Esophagus muscularis mucosa (tissue), 4 donors: ENCODE measurements at places on chromosomes 2 and 18. TPM values are rescaled to one million over a fixed set of nuclear protein-coding genes. Genes with fewer than 3 reads are reported as not detected.

DNA sequence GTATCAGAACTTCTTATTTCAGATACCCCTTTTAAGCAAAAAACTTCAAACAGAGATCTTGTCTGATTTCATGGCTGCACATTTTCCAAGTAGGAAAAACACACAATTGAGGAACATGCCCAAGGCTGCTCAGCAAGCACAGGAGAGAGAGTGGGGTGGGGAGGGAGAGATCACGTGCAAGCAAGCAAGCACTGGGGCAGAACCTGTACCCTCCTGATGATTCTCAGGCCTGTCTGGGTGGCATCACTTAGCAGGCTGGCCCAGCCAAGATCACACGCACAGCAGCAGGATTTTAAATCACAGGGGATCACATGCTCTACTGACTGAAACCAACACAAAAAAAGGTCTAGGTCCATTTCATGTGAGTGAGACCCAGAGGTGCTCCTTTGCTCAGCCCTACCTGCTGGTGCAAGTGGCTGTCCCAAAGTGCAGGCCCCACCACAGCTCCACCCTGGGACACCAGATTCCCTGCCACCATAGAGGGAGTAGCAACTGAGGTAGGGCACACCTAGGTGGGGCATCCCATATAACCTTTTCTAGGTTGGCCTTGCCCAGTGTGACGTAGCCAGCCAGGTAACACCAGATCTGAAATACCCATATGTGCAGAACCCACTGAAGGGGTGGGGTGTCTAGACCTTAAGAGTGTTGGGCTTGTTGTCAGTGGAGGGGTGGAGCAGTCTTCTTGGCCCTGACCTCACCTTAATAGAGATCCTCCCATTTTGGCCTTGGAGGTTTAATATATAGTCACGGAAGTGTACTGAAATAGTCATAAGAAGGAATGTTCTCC, 1.8 kb upstream of the LYPD6B start:
- no peak overlapping the region for H3K4me3 ChIP-seq
- H3K4me1 ChIP-seq: peaks cover 10% of the 10 kb centered on the region
- DNase-seq: peak; percentile 90
- no peaks in the 10 kb centered on the region for H3K27me3 ChIP-seq

Gene CXCR1
- total RNA-seq: 4.0 TPM

Gene CCDC178
- 1.7 TPM for total RNA-seq

DNA sequence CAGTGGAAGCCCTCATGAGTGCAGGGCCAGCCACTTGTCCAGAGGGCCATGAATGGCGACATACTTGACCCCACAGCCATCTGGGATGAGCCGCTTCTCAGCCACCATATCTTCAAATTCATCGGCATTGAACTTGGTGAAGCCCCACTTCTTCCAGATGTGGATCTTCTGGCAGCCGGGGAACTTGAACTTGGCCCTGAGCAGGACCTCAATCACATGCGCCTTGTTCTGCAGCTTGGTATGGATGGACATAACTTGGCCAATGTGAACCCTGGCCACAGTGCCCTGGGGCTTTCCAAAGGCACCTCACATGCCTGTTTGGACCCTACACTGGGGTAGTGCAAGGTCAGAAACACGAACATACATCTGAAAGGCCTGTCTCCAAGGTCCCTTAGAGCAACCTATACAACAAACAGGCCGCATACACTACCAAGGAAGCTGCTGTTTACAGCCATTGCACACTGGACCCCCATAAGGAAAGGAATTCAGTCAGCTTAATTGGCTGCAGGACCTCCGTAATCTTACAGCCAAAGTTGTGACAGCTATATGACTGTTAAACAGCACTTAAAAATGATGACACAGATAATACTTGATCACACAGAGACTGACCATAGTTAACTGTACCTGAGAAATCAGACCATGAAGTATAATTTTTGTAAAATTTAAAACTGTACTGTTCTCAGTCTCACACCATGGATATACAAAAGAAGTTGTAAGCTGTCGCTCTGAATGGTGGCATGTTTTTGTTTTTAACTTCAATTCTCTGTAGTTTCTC, 53.8 kb downstream of the USP34 start:
- no peak for DNase-seq
- H3K4me1 ChIP-seq: peaks cover 52% of the 10 kb centered on the region
- no peak overlapping the region for H3K27ac ChIP-seq
- no peak overlapping the region for H3K4me3 ChIP-seq

DNA sequence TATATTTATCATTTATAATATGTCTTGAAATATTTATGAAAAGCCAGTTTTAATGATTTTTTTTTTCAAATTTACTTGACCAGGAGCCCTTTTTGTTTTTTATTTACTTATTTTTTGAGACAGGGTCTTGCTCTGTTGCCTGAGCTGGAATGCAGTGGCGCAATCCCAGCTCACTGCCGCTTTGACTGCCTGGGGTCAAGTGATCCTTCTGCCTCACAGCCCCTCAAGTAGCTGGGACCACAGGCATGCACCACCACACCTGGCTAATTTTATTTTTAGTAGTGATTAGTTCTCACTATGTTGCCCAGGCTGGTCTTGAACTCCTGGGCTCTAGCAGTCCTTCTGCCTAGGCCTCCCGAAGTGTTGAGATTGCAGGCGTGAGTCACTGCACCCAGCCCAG, 5.7 kb downstream of the EPB41L5 start:
- no peak overlapping the region for H3K27ac ChIP-seq
- no peak overlapping the region for H3K4me3 ChIP-seq
- H3K27me3 ChIP-seq: no peaks in the 10 kb centered on the region
- DNase-seq: no peak

DNA sequence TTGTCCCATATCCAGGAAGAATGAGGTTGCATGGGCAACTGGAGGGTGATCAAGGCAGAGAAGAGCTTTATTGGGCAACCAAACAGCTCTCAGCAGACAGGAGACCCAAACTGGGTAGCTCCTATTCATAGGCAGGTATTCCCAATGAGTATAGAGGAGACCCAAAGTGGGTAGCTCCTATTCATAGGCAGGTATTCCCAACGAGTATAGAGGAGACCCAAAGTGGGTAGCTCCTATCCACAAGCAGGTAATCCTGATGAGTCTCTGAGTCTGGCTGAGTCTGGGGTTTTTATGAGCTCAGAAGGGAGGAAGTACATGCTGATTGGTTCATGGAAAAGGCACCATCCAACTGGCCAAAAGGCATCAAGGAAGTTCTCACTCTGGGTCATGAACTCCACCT, 5.3 kb upstream of the GORASP2 start:
- H3K4me1 ChIP-seq: peaks cover 4% of the 10 kb centered on the region
- H3K4me3 ChIP-seq: no peak overlapping the region
- no peaks in the 10 kb centered on the region for H3K27me3 ChIP-seq
- H3K27ac ChIP-seq: no peak overlapping the region
- no peak for DNase-seq

Gene CXCR4
- 4.2 TPM for total RNA-seq

DNA sequence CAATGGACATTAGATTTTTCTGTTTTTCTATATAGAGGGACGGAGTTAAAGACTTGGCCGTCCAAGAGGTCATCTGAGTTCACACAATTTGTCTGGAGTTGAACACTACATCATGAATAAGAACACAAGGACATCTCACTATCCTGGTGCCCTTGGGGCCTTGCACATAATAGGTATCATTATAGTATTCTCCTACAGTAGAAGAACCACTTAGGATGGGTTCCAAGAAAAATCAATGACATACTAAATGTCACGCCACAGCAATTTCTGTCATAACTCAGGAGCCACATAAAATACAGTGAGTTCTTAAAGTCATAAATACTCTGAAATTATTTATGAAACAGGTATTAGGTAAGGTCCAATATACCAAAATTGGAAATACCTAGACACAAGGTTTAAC, 154.4 kb downstream of the NCKAP5 start:
- H3K27me3 ChIP-seq: no peaks in the 10 kb centered on the region
- no peak overlapping the region for H3K4me3 ChIP-seq
- H3K36me3 ChIP-seq: no peaks in the 10 kb centered on the region
- H3K4me1 ChIP-seq: no peaks in the 10 kb centered on the region
- no peak overlapping the region for H3K27ac ChIP-seq
- no peak for DNase-seq

Gene ZNF385B
- 3.2 TPM for total RNA-seq

GRCh38 chr2:171210864-171211431, 50.3 kb upstream of the TLK1 start:
- no peaks in the 10 kb centered on the region for H3K27me3 ChIP-seq
- peak overlapping the region; percentile 40 for H3K27ac ChIP-seq
- H3K4me1 ChIP-seq: no peaks in the 10 kb centered on the region
- DNase-seq: no peak

Gene ABCG5
- not detected for total RNA-seq

- H3K27ac ChIP-seq: no peak overlapping the region
- peak; percentile 57 for DNase-seq
- H3K4me1 ChIP-seq: peaks cover 12% of the 10 kb centered on the region
- no peak overlapping the region for H3K4me3 ChIP-seq
- H3K27me3 ChIP-seq: no peaks in the 10 kb centered on the region
Measured at GRCh38 chr18:23725827-23726661, 36.8 kb downstream of the LAMA3 start.

- H3K4me3 ChIP-seq: no peak overlapping the region
- no peak overlapping the region for H3K27ac ChIP-seq
- no peak for DNase-seq
- no peaks in the 10 kb centered on the region for H3K4me1 ChIP-seq
- H3K27me3 ChIP-seq: no peaks in the 10 kb centered on the region
- no peaks in the 10 kb centered on the region for H3K36me3 ChIP-seq
Measured at GRCh38 chr2:82781176-82781915, 1677.7 kb downstream of the SUCLG1 start.

Gene UGT1A5
- not detected for total RNA-seq

Gene ACOXL
- not detected for total RNA-seq

GRCh38 chr2:130286983-130287655, 55.6 kb upstream of the IMP4 start:
- H3K27ac ChIP-seq: no peak overlapping the region
- no peaks in the 10 kb centered on the region for H3K36me3 ChIP-seq
- no peak overlapping the region for H3K4me3 ChIP-seq
- DNase-seq: no peak
- H3K27me3 ChIP-seq: peaks cover 13% of the 10 kb centered on the region

DNA sequence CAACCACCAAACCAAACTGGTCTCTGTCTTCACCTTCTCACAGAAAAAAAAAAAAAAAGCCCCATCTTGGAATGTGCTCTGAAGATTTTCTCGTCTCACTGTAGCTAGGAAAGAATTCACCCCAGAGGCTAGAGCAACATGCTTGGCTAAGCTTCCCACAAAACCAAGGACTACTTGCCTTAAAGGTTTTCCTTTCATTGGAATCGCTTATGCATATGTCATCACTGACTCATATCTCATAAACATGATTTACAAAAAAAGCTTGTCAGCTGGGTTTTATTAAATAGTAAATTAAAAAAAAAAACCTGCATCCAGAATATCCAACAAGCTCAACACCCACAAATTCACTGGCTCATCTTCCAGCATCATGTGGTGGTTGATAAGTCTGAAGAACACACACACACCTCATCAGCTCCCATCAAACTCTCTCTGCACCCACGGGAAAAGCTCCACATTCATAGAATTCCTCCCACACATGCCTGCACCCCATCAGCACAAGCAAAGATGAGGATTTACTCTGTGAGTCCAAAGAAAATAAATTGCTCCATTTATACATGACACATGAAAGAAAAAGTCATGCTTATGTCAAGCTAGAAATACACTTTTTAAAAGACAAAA, 182.0 kb upstream of the TRIB2 start:
- peaks cover 11% of the 10 kb centered on the region for H3K4me1 ChIP-seq
- H3K4me3 ChIP-seq: no peak overlapping the region
- no peak for DNase-seq
- H3K27me3 ChIP-seq: no peaks in the 10 kb centered on the region
- no peaks in the 10 kb centered on the region for H3K36me3 ChIP-seq

Gene BMP10
- total RNA-seq: not detected

Gene XDH
- total RNA-seq: not detected

- H3K4me3 ChIP-seq: no peak overlapping the region
- H3K27me3 ChIP-seq: no peaks in the 10 kb centered on the region
Measured at GRCh38 chr18:23127090-23127489, 8.2 kb upstream of the CABLES1 start.

Gene NBAS
- total RNA-seq: 41.9 TPM

DNA sequence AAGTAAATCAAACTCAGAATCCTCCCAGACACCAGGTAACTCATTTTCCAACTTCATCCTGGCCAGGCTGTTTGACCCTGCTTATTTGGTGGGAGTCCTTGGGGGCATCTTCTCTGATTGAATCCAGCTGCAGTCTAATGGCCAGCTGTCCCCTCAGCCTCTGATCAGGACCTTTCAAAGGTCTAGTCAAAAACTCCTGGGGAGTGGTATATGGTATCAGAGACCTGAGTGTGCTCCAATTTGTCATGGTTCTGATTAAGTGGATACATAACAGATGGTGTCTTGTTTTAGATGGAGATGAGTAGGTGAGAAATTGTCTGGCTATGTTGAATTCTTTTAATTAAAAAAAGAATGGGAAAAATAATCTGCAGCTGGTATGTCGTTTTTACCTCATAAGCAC, 842.6 kb upstream of the ACVR2A start:
- H3K27ac ChIP-seq: no peak overlapping the region
- no peak overlapping the region for H3K4me3 ChIP-seq
- no peaks in the 10 kb centered on the region for H3K27me3 ChIP-seq
- no peak for DNase-seq
- H3K36me3 ChIP-seq: no peaks in the 10 kb centered on the region

- no peak overlapping the region for H3K4me3 ChIP-seq
- no peak overlapping the region for H3K27ac ChIP-seq
- no peaks in the 10 kb centered on the region for H3K27me3 ChIP-seq
- DNase-seq: no peak
- peaks cover 35% of the 10 kb centered on the region for H3K4me1 ChIP-seq
Measured at GRCh38 chr2:109188898-109189297, 59.9 kb downstream of the SH3RF3 start.

DNA sequence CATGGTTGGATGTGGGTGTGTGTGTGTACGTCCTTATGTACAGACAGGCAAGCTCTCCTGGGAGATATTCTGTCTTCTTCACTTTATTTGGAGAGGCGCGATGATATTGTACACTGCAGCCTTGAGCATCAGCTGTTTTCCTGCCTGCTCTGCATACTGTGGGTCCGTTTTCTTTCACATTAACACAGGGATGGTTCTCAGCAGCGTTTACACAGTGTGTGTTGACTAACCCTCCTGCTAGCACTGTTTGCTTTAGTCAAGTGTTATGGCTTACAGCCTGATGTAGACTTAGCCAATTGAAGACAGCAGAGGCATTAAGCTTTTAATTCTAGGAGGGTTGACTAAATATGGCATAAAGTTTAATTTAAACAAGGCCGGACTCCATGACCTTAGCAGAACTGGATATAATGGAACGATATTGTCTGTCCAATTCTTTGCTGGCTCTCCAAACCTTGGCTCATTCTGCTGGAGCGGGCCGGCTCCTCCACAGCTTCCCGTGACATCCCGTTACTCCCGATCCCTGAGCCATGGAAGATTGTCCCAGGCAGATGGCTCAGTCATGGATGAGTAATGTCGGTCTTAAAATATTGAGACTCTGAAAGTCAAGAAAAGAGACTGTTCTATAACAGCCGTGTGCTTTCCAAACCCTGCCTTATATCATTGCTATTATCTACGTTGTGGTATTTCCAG, 134.7 kb downstream of the TPGS2 start:
- DNase-seq: no peak
- no peaks in the 10 kb centered on the region for H3K27me3 ChIP-seq
- H3K36me3 ChIP-seq: no peaks in the 10 kb centered on the region
- peak overlapping the region; percentile 78 for H3K27ac ChIP-seq
- peaks cover 59% of the 10 kb centered on the region for H3K4me1 ChIP-seq

Gene ACMSD
- total RNA-seq: not detected

Gene SERPINB3
- total RNA-seq: not detected

GRCh38 chr2:232506709-232507108, 13.5 kb upstream of the PRSS56 start:
- H3K36me3 ChIP-seq: no peaks in the 10 kb centered on the region
- H3K4me3 ChIP-seq: no peak overlapping the region
- H3K4me1 ChIP-seq: peaks cover 2% of the 10 kb centered on the region
- peaks cover 43% of the 10 kb centered on the region for H3K27me3 ChIP-seq
- no peak for DNase-seq

Gene SPDYA
- 0.58 TPM for total RNA-seq
